Kidney epithelial cell (primary cell): ENCODE measurements at places on chromosomes 2 and 18. TPM values are rescaled to one million over a fixed set of nuclear protein-coding genes. Genes with fewer than 3 reads are reported as not detected.

GRCh38 chr2:42495611-42496010 is 1.8 kb upstream of the KCNG3 start:
- no peak for DNase-seq

DNA sequence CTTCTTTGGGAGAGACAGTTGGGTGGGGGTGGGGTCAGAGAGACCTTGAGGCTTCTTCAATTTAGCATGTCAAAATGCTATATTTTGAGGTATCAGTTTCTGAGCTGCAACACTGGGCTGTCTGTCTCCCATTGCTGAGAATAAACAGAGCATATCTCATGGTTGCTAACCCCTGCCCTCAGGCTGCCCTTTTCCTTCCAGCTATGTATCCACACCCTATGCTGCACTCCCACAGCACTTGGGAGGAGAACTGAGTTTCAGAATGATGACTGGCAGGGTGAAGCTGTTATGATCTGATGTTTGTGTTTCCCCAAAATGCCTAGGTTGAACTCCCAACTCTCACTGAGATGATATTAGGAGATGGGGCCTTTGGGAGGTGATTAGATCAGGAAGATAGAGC is 794.0 kb downstream of the RNF144A start:
- DNase-seq: no peak

DNA sequence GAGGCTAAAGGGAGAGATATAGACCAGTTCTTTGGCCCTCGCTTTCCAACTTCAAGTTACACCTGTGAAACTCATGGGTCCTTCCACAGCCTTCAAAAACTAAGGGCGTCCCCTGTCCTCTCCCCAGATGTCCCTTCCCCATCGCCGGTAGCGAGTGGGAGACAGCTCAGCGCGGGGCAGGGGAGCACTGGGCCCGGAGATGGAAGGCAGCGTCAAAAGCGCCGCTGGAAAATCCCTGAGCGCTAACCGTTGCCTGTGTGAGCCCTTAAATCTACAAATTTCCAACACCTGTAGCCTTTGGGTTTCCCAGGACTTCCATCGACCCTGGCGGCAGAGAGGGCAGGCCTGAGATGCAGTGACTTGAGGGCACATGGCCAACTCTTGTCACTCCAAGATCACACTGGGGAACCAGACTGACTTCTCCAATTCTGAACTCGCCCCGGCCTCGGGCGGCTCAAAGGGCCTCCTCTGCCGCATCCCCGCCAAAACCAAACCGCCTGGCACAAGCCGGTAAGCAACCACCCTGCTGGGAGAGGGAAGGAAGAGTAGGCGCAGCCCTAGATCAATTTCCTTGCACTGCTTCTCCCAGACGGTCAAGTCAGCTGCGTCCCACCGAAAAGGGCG is 879 bp upstream of the EPAS1 start:
- DNase-seq: no peak

GRCh38 chr2:50284188-50284587 is 747.7 kb downstream of the NRXN1 start:
- DNase-seq: no peak

- no peak for DNase-seq
Observed at GRCh38 chr18:43855376-43855775, 578.1 kb upstream of the SYT4 start.

GRCh38 chr2:53780056-53780455 is 6.7 kb downstream of the ASB3 start:
- DNase-seq: no peak

DNA sequence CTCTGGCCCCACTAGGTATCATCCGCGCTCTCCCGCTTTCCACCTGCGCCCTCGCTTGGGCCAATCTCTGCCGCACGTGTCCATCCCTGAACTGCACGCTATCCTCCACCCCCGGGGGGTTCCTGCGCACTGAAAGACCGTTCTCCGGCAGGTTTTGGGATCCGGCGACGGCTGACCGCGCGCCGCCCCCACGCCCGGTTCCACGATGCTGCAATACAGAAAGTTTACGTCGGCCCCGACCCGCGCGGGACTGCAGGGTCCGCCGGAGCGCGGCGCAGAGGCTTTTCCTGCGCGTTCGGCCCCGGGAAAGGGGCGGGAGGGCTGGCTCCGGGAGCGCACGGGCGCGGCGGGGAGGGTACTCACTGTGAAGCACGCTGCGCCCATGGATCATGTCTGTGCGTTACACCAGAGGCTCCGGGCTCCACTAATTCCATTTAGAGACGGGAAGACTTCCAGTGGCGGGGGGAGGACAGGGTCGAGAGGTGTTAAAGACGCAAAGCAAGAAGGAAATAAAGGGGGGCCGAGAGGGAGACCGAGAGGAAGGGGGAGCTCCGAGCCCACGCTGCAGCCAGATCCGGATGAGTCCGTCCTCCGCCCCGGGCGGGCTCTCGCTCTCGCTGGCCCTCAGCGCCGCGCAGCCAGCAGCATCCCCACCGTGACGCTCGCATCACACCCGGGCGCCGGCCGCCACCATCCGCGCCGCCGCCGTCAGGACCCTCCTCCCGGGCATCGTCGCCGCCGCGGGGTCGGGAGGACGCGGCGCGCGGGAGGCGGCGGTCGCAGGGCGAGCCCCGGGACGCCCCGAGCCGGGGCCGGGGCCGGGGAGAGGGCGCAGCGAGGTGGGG is 664 bp downstream of the NETO1 start:
- no peak for DNase-seq

GRCh38 chr2:160541745-160542144 is 48.1 kb upstream of the RBMS1 start:
- DNase-seq: no peak

GRCh38 chr2:206410714-206411113 is 32.6 kb upstream of the ADAM23 start:
- no peak for DNase-seq

DNA sequence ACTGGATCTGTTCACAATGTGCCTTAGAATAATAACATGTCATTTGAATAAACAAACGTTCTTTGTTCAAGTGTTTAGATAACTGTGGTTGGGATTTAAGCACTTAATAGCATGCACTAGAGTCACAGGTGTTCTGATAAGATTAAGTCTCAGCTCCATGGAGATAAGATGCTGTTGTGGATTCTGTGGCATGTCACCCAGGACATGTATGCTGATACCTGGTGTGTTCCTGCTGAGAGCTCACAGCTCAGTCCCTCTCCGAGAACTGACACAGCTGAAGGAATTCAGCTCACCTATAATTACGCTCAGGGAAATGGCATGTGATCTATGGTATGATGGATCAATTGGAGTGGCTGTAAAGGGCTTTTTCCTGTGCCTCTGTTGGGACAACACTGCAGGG is 75.4 kb upstream of the ST6GAL2 start:
- no peak for DNase-seq

- no peak for DNase-seq
Observed at GRCh38 chr2:96964221-96964905, 22.0 kb downstream of the FAM178B start.

DNA sequence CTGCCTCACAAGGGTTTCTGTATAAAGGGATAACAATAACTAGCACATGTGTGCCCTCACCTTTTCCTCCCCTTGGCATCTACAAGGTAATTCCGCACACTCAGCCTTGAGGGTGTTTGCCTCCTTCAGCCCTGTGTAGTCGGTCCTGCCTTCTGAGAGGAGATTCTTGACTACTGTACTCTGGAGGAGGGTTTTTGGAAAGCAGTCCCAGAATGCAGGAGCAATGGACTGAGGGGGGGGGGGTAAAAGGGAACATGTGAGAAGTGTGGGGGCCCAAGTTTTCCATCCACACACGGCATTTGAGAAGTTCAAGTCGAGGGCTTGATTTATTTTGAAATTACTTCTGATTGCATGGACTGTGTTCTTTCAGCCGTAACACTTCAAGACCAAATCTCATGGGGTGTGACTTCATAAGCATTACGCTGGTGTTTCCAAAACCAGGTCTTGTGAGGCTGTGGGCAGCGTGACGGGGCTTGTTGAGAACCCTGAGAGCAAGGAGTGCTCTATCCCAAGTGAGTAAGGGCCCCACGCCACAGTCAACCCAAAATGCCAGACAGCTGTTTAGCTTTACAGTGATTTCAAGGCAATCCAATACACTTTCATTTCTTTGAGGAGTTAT is 198.7 kb upstream of the MEIS1 start:
- no peak for DNase-seq

GRCh38 chr18:35322486-35323458 is 21.4 kb downstream of the ZNF24 start:
- DNase-seq: no peak

Gene BOLL
- not detected in 2 replicates for total RNA-seq

Gene SMARCAL1
- total RNA-seq: 24.0 and 135 TPM in 2 replicates

Gene PPP4R1
- 83.8 and 105 TPM in 2 replicates for total RNA-seq

Gene TUBA3E
- total RNA-seq: not detected in 2 replicates
